ENCODE measurements at places on chromosomes 2 and 18. TPM values are rescaled to one million over a fixed set of nuclear protein-coding genes. Genes with fewer than 3 reads are reported as not detected.

The STEAP3 gene
- 27.3 TPM for total RNA-seq

The CHAC2 gene
- total RNA-seq = 19.9 TPM

The EVA1A gene
- 95.4 TPM for total RNA-seq

The TFCP2L1 gene
- total RNA-seq = under 0.01 TPM

The HOXD12 gene
- not detected for total RNA-seq

The KATNAL2 gene
- total RNA-seq = 4.3 TPM

Measured in RPMI7951 (cell line).